Occipital lobe (tissue), 3 donors: ENCODE measurements at places on chromosomes 7 and 10.
A peak's percentile ranks its signal among the peaks of the same experiment; 100 is the strongest.

- DNase-seq = no peak
Measured at GRCh38 chr7:7516156-7516555, 19.5 kb downstream of the COL28A1 start.

DNA sequence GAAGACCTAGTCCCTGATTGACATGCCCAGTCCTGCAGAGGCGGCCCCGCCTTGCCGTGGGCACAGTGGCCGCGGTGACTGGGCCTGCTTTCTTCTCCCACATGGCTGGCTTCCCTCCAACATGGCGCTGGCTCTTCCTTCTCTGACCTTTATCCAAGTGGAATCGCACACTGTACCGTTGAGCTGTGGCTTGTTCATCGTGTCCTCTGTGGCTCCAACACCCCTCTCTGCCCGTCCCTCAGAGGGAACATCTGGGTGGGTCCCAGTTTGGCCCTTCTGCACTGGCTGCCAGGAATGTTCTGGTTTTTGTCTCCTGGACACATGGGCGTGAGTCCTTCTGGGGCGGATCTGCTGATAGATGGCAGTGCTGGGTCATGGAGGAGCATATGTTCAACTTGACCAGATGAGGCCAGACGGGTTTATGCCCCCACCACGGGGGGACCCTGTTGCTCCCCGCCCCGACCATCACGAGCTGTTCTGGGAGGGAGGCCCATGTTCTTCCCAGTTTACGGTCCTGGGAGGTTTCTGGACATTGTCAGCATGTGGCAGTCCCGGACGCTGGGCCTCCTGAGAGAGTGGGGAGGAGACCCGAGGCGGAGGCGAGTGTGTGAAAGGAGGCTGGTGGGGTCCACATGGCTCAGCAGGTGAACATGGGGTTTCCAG, 63.5 kb downstream of the LHPP start:
- peak; percentile 43 for DNase-seq

GRCh38 chr7:45978731-45979211, 57.7 kb upstream of the IGFBP3 start:
- no peak for DNase-seq

DNA sequence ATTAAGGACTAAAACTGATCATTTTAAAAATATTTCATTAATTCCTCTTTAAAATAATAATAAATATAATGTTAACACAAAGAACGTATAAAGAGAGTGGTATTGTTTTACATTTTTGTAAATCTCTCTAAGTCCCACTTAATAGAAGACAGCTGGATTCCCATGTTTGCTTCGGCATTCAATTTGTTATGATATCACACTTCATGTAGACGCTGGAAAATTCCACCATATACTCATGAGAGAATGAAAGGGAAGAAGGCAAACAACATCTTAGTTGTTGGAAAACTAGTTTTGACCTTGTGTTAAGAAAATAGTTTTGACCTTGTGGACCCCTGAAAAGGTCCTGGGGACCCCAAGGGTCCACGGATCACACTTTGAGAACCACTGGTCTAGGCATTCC, 85.3 kb upstream of the MGMT start:
- DNase-seq = no peak

GRCh38 chr7:127878791-127879190, 152.4 kb downstream of the LRRC4 start:
- no peak for DNase-seq

- peak; percentile 4 for DNase-seq
Measured at GRCh38 chr10:101672536-101672935, 22.4 kb downstream of the FBXW4 start.

DNA sequence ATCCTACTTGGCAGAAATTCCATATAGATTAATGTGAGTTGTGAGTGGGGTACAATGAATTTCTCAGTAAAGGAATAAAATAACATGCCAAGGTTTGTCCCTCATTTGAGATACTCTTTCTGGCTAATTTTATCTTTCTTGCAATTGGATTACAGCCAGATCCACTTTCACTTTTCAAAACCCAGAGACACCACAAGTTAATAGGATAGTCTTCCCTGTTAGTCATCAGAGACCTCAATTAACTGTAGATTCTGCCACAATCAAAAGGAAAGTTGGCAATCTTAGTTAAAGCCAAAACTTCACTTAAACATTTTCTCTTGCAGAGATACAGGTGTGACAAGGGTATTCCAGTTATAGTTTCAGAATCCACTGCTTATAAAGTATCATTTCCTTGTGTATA, 91.4 kb upstream of the PHYHIPL start:
- no peak for DNase-seq

DNA sequence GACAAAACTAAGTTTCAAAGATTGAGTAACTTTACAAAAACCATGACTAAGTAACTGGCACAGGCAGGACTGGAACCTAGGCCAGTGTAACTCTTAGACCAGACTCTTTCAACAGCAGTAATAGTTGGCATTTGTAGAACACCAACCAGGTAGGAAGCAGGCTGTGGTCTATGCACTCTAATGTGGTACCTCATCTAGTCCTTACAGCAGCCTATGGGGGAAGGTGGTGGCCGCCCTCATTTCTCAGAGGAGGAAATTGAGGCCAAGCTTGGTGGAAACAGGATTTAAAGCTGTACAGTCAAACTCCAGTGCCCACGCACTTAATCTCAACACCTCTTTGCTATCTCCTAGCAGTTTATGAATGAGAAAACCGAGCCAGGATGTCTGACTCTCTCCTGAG, 165.4 kb upstream of the LRGUK start:
- DNase-seq = no peak

DNA sequence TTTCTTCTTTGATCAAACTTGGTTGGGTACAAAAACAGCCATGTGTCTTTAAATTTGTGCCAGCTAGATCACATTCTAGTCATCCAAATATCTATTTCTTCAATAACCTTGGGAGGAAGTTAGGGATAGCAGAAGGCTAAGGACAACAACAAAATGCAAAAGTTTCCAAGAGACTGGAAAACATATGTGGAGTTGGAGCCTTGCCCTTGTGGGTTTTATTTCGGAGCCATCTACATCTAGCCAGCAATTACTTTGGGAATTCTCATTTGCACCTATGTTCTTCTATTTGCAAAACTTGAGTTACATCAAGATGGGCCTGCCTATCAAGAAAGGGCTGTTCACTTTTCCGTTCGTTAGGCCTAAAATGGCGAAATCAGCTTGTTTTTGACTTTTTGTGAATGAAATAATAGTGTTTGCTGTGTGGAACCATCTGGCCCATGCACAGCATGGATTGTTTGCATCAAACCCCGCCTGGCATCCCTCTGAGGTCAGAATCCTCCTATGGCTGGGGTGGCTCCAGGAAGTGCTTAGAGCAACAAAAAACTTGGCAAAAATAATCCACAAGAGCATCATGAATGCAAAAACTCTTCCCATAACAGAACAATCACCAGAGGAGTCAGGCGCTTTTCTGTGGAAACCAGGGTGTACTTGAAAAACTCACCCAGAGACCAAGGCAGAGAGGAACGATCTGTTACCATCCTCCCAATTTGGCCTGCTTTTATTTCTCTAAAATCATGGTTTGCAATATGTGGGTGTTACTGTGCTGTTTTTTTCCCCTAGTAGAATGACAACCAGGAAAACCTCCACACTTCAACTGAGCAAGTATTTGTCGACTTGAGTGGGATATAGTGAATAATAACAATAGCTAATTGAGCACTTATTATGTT, 36.2 kb upstream of the XPNPEP1 start:
- no peak for DNase-seq

GRCh38 chr10:75640381-75640780, 209.0 kb downstream of the LRMDA start:
- DNase-seq = no peak

DNA sequence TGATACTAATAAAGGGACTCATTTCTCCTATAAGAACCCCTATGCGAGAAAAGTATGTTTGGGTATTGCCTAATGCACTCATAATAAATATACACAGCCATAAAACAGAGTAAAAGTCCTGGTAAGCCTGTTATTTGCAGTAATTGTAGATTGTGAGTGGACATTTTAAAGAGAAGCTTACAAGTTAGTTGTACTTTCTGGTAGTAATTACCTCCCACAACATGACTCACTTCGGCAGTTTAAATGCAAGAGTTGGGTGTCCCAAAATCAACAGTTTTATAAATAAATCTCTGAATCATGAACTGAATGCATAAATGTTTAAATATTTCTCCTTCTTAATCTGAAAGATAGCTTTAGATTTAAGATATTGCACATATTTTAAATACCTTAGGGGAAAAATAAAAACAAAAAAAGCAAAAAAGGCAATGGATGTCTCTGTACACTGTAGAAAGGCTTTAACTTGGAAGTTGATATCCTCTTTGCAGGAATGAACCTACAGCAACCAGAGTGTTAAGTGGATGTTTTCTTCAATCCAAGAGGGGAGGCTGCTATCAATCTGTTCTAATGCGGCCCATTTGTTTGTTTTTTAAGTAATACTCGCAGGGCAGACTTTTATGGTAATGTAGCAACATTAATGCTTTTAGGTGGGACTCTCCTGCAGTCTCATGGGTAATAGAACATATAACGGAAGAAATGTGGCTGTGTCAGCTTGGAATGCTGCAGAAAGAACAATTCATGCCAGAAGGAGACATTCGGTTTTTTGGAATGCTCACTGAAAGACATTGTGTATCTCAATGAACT, 57.3 kb upstream of the ZEB1 start:
- DNase-seq = no peak

- DNase-seq = no peak
Measured at GRCh38 chr7:51279391-51280023, 37.1 kb downstream of the COBL start.

DNA sequence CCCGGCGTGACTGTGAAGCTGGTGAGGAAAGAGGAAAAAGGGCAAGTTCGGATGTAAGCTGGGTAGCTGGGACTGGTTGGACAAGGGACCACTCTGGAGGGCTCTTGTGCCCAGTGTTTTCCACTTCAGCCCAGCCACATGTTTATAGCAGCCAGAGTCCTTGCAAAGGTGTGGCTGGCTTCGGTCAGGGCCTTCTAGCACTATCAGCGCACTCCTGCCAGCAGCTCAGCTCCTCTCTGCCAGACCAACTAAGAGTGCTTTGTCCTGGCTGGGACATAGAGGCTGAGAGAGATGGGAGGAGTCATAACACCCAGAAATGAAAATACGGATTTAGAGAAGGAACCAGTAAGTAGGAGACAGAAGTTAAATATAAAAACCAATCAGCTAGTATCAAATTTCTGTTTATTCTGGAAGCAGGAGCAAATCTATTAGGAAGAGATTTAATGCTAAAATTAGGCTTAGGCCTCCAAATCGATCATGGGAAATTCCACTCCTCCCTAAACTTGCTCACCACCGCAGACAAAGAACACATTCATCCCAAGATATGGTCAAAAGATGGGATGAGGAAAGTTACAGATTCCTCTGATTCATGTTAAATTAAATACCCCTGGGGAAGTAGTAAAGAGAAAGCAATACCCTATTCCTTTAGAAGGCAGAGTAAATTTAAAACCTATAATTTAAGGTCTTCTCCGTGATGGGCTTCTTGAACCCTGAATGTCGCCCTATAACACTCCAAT, 135.0 kb downstream of the RALA start:
- DNase-seq = no peak

DNA sequence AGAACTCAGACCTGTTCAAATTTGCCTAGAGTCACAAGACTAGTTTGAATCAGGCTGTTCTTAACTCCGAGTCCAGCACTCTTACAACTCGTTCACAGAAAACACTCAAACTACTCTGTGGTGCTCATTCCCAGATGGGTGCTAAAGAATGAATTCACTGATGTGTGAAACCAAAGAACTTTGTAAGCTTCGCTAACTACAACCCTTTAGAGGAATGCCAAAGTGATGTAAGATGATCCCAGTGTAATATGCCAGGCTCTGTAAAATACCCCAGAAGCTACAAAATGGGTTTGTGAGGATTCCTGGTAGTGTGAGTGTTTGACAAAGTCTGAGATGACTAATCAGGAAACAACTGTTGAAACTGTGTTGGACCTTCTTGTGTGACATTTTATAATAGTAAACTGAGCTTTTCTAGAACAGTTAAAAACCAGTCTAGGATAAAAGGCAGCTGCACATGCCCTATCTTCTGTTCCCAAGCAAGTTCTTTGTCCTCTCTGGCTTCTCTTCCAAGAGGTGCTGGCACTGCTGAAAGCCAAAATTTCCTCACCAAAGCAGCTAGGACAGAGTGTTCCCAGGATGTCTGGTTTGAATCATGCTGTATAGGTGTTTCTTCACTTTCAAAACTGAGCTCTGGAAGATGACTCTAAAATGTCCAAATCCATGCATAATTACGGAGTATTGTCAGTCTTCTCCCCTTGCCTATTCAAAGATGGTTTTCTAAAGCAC, 527.6 kb downstream of the SORCS1 start:
- DNase-seq = no peak

GRCh38 chr7:33685981-33686683, 219.2 kb upstream of the BMPER start:
- DNase-seq = no peak

GRCh38 chr10:65949526-65949925, 976.3 kb upstream of the LRRTM3 start:
- no peak for DNase-seq

DNA sequence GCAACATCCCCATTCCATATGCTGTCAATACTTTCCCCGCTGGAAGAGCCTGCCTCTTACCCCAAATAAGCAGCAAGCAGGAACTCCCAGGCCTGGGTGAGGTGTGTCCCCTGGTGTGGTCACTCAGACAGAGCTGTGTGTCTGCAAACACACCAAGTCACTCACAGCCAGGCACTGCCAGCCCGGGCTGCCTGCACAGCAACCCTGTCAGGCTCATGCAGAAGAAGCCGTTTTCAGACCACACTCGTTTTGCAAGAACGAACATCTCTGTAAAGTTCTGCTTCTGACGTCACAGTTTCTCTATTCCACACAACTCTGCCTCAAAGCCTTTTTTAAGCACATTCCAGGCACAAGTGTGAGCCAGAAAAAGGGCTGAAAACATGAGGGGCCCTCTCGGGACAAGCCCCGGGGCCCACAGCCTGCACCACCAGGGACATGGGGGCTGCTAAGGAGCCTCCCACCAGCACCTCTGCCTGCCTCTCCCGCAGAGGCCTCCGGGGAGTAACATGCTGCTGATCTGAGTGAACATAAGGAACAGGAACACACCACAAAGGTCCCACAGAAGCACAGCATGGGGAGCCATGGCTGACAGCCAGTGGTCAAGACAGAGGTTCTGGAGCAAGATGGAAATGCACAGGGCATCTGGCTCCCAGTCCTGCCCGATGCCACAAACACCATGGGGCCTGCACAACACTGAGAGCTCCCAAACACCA, 11.4 kb downstream of the PTPRN2 start:
- no peak for DNase-seq

- DNase-seq = no peak
Measured at GRCh38 chr7:17560516-17560915, 262.1 kb downstream of the AHR start.

DNA sequence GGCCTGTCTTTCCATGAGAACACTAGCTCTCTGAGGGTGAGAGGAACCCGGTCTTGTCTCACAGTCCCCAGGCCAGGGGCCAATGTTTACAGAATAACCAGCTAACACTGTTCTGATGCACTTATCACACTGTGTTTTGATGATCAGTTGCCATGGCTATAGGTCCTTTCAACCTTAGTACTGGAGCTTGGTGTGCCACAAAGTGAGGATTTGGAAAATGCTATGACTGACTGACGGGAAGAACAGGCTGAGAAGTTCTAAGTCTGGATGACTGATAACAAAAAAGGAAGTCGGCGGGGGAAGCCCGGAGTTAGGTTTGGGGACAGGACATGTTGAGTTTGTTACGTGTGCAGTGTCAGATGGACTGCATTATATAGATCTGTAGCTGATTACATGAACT, 141.8 kb downstream of the CTTNBP2 start:
- no peak for DNase-seq
